ENCODE measurements at places on chromosomes 11 and 22. TPM values are rescaled to one million over a fixed set of nuclear protein-coding genes. Genes with fewer than 3 reads are reported as not detected.
A peak's percentile ranks its signal among the peaks of the same experiment; 100 is the strongest.

OR51V1 gene
- not detected for total RNA-seq

OR2AT4 gene
- total RNA-seq = not detected

TRIM49 gene
- not detected for total RNA-seq

GRCh38 chr11:68044898-68045351 is 6.1 kb downstream of the TCIRG1 start:
- peaks cover 14% of the 10 kb centered on the region for H3K4me1 ChIP-seq
- H3K36me3 ChIP-seq = peaks cover 54% of the 10 kb centered on the region
- H3K27me3 ChIP-seq = no peaks in the 10 kb centered on the region
- DNase-seq = no peak

DNA sequence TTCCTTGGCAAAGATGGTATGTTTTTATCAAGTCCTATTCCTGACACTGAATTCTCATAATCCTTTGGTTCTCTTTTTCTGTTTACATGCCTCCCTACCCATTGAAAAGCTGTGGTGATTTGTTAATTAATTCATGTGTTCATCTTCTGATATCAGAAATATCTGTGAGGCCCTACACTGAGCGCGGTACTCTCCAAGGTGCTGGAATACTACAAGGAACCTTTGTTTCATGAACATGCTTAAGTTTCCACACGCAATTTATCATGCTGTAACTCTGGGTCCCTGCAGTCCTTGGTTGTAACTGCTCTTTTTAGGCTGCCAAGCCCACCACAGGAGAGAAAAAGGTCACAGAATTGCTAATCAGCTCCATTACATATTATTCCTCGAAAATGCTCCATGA is 331.8 kb downstream of the FAT3 start:
- no peaks in the 10 kb centered on the region for H3K4me1 ChIP-seq
- no peaks in the 10 kb centered on the region for H3K36me3 ChIP-seq
- H3K4me3 ChIP-seq = no peak overlapping the region
- DNase-seq = no peak

GRCh38 chr11:65355776-65356393 is 1.3 kb downstream of the TIGD3 start:
- H3K27ac ChIP-seq = no peak overlapping the region
- DNase-seq = peak; percentile 73

All from sigmoid colon (tissue), 7 donors.